ENCODE measurements at places on chromosomes 16 and 17.

DNA sequence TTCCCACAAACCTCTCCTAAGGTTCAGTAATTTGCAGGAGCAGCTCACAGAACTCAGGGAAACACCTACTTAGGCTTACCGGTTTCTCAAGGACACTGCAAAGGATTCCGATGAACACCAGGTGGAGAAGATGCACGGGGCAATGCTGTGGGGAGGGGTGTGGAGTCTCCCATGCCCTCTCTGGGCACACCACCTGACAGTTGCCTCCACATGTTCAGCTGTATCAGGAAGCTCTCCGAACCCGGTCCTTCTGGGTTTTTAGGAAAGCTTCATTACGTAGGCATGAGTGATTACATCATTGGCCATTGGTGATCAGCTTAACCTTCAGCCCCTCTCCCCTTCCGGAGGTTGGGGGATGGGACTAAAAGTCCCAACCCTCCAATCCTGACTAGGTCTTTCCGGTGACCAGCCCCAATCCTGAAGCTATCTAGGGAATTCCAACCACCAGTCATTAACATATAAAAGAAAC lies 21.6 kb downstream of the C17orf58 start:
- DNase-seq: no peak

GRCh38 chr17:20092973-20093626 lies 83.9 kb downstream of the SPECC1 start:
- no peak for DNase-seq

DNA sequence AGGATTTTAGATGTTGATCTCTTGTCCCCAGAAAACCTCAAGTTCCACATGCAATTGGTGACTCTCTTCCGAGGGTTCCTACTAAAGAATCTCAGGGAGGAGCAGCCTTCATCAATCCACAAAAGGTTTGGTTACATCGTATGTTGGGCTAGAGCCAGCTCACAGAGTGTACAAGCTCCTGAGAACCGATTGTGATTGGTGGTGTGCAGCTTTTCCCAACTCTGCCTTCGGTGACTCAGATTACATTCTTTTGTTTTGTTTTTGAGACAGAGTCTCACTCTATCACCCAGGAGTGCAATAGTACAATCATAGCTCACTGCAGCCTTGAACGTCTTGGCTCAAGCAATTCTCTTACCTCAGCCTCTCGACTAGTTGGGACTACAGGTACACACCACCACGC lies 172.4 kb downstream of the PMP22 start:
- DNase-seq: no peak

- DNase-seq: no peak
Observed at GRCh38 chr17:34644941-34645550, 65.7 kb downstream of the TMEM132E start.

GRCh38 chr17:81000631-81001357 lies 9.2 kb downstream of the CHMP6 start:
- no peak for DNase-seq

DNA sequence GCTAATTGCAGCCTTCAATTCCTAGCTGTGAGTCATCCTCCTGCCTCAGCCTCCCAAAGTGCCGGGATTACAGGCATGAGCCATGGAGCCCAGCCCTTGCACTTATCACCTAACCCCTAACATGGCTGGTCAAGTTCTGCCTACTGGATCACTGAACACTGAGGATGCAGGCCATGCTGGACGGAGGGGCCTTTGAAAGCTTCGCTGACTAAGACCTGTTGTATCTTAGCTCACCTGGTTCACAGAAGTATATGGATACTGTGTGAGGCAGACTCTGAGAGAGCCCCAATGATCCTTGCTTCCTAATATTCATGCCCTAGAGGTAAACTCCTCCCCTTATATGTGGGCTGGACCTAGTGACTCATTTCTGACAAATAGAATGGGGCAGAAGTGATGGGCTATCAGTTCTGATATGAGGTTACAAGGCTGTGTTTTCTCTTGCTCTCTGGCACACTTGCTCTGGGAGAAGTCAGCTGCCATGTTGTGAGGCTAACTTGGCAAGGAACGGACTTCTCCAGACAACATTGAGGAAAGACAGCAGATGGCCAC lies 11.7 kb upstream of the TMIGD1 start:
- no peak for DNase-seq

Measured in hematopoietic multipotent progenitor cell treated with erythropoietin and hydrocortisone succinate and interleukin-3 and kit ligand, for 17 days (in vitro differentiated cells).